ENCODE measurements at places on chromosomes 5 and 9.

GRCh38 chr5:60710362-60710761 is 10.4 kb upstream of the DEPDC1B start:
- DNase-seq: no peak

DNA sequence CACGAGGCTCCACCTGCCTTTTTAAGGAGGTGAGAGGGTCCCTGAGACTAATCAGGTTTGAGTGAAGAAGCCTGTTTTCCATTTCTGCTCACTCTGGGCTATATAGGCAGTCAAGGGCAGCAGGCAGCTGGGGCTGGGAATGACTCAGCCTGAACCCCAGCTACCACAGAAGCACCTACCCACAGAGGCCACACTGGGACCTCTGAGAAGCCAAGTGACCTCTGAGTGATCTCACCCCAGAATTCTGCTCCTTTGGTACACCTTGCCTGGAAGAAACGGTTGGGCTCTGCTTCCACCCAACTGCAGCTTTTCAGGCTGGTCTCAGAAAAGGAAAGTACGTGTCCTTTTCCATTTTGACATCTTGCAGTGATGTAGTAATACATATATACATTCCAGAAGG is 6.8 kb downstream of the FAM219A start:
- DNase-seq: peak; percentile 24

GRCh38 chr5:108940506-108940905 is 192.8 kb downstream of the FER start:
- no peak for DNase-seq

- DNase-seq: no peak
Observed at GRCh38 chr5:68648944-68649857, 433.6 kb downstream of the PIK3R1 start.

DNA sequence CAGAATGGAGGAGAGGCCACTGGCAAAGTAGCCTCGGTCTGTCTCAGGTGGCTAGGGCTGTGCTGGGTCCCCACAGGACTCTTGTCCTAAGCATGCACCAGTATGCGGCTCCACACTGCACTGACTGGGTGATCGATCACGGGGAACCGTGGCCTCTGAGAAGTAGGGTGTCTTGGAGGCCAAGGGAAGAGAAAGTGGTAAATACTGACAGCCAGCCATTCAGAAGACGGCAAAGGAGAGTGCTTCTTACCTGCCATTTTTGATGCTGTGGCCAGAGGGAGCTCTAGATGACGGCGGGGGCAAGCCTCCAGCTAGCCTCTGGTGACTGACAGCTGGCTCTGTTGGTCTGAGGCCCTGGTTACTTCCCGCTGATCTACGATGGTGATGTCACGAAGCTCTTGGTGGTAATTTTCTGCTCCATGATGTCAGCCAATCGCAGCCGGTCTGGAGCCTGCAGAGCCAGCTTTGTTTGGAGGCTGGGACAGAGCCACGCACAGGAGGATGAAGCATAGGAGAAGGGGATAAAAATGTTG is 40.4 kb upstream of the GADD45G start:
- DNase-seq: no peak

DNA sequence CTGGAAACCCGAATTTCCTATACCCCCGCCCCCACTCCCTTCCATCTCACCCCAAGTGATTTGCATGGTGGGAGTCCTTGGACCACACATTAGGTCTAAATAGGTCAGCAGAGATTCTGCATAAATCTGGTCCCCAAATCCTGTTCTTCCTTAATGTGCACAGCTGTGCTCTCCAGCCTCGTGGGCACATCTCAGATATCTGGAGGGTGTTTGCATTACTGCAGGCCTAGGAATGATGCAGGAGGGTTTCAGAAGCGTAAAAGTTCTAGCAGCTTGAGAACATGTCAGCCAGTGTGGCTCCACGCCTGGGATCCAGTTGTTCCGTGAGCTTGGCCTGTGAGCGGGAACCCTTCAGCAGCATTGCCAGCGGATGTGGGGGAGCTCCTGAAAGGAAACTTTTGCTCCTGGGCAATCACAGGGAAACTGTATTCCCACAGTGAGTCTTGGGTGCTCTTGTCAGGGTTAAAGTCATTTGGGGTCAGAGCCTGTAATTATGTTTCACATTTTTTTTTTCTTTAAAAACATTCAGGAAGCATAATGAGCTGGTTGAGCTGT is 12.9 kb downstream of the ARHGAP26 start:
- no peak for DNase-seq

- no peak for DNase-seq
Observed at GRCh38 chr9:14957109-14957508, 46.9 kb upstream of the FREM1 start.

DNA sequence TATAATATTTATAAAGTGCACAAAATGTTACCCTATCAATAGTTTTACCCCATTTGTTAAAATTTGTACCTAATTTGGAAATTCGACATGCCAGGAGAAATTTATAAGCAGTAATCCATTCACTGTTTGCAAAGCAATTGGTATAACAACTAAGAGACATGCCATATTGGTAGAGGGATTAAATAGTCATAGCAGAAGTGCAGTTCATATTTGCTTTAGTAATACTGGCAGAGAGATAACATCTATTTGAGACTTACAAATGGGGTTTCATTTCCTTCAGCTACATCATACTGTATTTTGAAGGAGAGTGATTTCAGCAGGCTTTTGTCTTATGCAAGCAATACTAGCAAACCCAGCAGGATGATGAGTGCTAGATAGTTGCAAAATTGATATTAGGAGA is 610.4 kb upstream of the CDH10 start:
- no peak for DNase-seq

- no peak for DNase-seq
Observed at GRCh38 chr9:136347472-136348256, 15.9 kb downstream of the DNLZ start.

DNA sequence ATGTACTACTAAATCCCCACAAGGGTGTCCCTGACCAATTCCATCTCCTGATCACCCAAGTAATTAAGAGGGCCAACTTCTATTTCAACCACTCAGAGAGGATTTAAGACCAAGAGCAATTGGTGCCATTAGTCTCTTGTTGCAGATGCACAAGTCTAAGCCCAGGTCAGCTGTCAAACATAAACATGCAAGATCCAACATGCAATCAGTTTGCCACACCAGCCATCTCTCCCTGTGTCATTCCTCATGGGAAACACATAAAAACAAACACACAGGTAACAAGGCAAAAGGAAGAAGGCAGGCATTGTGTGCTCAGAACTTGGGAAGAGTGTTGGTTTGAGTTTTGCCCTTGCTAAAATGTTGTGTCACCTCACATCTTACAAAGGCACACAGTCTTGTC is 139.2 kb downstream of the SPOCK1 start:
- no peak for DNase-seq

DNA sequence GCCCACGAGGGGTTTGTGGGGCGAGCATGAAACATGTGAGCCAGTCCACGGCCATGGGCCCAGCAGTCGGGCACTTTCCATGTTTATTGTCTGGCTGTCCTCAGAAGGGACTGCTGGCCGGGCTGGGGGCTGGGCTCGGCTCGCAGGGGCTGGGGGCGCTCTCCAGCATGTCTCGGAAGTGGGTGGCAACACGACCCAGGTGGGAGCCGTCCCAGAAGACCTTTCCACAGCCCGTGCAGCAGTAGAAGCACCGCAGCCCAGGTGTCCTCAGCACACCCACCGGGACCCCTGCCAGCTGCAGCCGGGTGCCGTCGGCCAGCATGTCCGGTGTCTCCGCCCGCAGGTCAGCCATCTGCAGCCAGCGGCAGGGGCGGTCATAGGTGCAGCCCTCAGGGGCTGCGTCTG is 4.8 kb upstream of the NRARP start:
- no peak for DNase-seq

DNA sequence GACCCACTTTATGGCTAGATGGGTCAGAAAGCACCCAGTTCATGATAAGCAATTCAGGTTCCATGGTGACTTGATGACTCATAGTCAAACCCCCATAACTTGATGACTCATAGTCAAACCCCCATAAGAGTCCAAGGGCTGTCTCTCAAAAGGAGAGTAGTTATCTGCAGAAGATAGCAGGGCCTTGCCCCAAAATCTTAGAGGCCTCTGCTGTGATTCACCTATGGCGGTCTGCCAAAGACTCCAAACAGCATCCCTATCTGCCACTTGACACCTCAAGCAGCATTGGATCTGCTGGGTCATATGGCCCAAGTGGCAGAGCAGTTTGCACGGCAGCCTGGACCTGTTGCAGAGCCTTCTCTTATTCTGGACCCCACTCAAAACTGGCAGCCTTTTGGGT is 395.2 kb upstream of the KIF2A start:
- no peak for DNase-seq
